ENCODE measurements at places on chromosomes 7 and 10. TPM values are rescaled to one million over a fixed set of nuclear protein-coding genes. Genes with fewer than 3 reads are reported as not detected.

DNA sequence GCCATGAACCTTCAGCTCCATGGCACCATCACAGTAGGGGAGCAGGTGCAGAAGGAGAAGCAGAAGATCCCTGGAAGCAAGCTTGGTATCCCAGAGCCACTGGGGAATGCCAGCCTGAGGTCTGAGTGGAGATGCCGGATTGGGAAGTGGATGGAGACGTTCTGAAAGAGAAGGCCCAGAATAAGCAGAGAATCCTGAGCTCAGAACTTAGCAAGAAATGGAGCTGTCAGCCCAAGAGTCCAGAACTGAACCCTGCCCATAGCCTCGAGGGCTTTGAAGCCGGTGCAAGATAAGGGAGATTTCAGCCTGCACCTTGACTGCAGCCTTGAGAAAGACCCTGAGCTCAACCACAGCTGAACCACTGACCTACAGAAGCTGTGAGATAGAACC, 13.9 kb upstream of the GDF10 start:
- DNase-seq = no peak

DNA sequence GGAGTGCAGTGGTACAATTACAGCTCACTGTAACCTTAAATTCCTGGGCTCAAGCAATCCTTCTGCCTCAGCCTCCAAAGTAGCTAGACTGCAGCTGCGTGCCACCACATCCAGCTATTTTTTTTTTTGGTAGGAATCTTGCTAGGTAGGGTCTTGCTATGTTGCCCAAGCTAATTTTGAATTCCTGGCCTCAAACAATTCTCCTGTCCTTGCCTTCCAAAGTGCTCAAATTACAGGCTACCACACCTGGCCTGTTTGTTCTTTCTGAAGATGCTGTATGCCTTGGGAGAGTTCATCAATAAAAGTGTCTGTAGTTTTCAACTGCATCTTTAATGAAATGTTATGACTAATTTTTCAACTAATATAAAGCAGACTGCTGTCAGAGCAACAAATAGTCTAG, 452 bp downstream of the SAMD9 start:
- DNase-seq = no peak

DNA sequence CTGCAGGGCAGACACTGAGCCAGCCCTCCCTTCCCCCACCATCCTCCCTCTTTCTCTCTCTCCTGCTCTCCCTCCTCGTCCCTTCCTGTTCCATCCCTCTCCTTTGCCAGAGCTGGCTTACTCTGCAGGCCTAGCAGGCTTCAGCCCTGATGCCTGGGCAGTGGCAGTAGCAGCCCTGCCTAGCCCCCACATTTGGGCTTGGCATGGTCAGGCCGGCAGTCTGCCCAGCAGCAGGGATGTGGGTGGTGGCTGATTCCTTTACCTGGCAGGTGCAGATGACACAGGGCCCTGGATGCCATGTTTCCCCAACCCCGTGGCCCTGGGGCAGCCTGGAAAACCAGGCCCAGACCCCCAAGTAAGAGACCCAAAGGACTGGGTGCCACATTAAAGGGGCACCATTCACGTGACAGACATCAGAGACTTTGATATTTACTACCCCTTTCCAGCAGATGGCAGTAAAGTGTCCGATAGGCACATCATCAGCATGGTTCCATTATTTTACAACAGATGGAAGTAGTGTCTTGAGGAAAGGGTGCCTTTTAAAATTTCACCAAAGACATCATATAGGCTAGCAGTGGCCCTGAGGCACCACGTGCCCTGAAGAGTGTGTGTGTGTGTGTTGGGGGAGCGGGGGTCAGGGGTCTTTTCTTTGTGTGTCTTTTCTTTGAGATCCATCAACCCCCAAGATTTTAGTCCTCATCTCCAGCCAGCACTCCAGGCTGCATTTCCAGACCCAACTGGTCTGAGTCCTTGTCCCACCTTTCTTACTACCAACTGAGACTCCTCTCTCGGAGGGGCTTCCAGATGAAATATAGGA, 5.9 kb downstream of the KCP start:
- DNase-seq = no peak

Gene STEAP4
- polyA plus RNA-seq = 0.52 TPM

Measured in keratinocyte (primary cell).